ENCODE measurements at places on chromosomes 12 and 14.

- no peak for DNase-seq
These were observed 53.3 kb upstream of the LRRK2 start for GRCh38 chr12:40171501-40171900.

GRCh38 chr14:85319998-85320630 is 209.8 kb upstream of the FLRT2 start:
- no peak for DNase-seq

DNA sequence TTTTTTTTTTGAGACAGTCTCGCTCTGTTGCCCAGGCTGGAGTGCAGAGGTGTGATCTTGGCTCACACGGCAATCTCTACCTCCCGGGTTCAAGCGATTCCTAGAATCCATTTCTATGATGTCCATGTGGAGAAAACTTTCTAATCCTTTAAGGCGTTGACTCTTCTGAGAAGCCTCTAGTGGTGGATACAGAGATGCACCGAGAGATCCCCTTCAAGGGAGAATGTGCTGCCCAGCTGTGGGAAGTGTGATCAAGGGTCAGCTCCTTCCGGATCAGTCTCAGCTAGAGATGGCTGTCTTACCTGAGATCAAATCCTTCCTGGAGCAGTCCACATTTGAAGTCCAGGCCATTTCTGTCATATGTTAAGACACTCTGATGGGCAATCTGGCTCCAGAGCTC is 92.7 kb upstream of the HECTD1 start:
- DNase-seq: no peak

DNA sequence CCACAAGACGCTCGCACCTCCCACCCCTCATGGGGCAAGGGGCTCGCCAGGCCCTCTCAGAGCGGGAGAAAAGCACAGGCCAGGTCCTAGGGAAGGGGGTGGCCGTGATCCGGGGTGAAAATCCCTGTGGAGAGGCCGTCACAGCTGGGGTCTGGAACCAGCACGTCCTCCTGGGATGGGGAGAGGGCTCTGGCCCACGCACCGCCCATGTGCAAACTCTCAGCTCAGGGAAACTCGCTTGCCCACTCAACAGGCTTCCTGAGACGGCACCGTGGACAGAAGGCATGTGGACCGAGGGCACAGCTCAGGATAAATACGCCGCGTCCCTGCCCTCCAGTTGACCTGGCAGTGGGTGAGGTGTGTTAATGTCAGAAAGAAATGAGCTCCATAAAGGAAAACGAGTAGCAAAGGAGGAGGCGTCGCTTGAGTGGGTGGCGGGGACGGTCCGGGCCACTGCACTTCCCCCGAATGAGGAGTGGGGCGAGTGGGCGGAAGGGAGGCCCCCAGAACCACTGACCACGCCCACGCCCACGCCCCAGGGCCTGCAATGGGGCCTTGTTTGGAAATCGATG is 57.6 kb upstream of the GALNT9 start:
- DNase-seq: no peak

DNA sequence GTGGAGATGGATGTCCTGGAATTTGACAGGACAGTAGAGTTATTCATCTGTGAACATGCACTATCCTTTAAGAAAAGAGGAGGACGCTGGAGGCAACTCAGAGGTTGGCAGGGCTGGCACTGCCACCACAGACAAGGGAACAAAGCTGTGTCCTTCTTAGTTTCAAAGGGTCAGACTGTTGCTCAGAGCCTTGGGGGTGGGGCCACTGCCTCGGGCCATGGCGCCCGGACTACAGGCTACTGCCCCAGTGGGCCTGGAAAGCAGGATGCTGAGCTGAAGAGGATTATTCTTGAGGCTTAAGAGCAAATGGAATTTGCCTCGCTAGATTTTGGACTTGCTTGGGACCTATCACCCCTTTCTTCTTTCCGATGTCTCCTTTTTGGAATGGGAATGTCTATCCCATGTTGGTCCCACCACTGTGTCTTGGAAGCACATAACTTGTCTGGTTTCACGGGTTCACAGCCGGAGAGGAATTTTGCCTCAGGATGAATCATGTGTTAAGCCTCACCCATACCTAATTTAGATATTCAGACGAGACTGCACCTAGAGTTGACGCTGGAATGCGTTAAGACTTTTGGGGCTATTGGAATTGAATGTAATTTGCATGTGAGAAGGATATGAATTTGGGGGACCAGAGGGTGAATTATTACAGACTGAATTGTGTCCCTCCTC is 114.8 kb upstream of the RFLNA start:
- DNase-seq: no peak

DNA sequence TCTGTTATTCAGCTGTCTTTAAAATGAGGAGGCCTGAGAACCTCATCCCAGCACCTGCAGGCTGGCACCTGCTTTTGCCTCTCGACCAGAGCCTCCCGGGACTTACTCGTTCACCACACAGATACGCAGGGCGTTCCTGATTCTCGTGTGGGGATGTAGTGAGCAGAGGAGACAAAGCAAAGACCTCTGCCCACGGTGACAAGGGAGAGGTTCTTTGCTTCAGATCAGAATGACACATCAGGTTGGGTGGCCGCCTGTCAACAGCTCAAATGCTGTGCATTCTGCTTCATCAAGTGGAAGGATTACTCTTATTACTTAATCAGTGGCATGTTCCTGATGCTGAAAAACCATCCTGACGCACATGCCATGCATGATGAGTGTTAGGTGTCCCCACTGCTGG is 24.4 kb downstream of the DEGS2 start:
- DNase-seq: no peak
